ENCODE measurements at places on chromosomes 11 and 22.

- no peak for DNase-seq
Measured at GRCh38 chr11:86620891-86621521, 51.4 kb downstream of the ME3 start.

DNA sequence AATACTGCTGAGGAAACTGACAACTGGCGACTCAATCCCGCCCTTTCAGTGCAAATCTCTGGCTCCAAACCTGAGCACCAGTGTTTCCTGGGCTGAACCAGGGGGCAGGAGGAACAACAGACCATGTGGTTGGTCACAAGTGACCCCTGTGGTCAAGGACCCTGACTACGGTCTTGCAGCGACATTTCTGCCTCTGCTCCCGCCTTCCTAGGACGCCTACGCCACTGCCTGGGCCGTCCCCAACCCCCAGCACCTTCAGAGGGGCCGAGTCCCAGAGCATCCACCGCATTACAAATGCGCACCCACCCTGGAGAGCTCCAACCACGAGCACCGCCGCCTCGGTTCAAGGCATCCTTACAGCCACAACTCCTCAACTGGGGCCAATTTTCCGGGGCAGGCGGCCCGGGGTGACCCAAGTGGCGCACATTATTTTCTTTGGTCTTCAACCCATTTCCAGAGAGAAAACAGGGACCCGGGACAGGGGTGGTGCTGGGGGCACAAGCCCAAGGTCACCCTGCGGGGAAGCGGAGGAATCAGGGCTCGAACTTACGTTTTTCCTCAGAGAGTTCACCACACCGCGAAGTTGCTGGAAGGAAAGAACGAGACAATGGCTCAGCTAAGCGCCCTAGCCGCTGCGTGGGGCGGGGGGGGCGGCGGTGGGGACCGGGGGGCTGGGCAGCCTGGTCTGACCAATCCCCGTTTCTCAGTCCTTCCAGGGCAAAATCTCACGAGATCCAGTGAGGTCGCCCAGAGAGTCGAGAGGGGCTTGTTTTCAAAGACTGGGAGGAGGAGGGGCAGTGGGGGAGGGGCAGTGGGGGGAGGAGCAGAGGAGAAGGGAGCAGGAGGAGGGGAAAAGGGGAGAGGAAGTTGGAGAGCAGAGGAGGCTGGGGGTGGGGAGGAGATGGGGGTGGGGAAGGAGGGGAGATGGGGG is 1.8 kb downstream of the PRAME start:
- no peak for DNase-seq

- peak; percentile 40 for DNase-seq
Measured at GRCh38 chr11:14578541-14578956, 58.4 kb upstream of the PSMA1 start.

DNA sequence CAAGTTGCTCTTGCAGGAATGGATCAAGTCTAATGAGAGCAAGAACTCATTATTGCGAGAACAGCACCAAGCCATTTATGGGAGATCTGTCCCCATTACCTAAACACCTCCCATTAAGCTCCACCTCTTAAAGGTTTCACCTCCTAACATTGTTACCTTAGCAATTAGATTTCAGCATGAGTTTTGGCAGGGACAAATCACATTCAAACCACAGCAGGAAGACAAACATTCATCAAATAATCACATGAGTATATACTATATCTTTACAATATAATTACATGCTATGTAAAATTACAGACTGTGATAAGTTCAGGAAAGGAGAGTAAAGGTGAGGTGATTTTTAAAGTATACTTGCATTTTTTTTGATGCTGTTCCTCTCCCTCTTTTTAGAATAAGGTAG is 6.6 kb upstream of the TEAD1 start:
- no peak for DNase-seq

DNA sequence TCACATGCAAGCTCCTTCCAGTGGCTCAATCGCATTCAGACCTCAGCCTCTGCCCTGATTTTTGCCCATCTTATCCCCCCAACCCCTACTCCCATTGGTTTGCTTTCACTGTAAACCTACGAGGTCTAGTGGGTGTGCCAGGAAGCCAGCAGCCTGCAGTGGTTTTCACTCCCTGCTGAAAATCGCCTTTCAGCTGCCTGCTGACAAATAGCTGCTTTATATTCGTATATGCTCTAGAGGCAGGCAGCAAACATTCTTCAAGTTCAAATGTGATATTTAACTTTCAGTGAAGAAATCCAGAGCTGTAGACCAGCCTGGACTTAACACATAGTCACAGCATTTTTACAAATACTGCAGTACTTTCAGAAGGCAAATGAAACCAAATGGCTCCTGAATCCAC is 92.8 kb upstream of the APOA1 start:
- DNase-seq, result no peak

GRCh38 chr22:20782596-20783299 is 8.8 kb downstream of the SERPIND1 start:
- no peak for DNase-seq

GRCh38 chr22:38744981-38745380 is 10.8 kb downstream of the SUN2 start:
- no peak for DNase-seq

DNA sequence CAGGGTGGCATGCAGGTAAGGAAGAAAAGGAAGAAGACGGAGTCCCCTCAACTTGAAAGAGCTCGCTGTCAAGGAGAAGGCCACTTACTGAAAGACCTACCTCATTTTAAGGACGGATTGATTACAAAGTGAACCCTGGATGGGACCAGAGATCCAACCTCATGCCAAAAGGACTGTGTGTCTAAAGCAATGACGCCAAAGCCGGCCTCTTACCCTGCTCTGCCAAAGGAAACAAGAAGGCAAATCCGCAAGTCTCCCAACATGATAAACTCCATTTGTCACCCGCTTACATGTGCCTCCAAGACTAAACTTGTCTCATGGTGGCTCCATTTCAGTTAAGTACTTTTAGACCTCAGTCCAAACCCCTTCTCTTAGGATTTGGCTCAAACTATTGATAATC is 148.7 kb upstream of the MTMR2 start:
- DNase-seq, result no peak

GRCh38 chr11:10294290-10294953 is 403 bp upstream of the SBF2 start:
- no peak for DNase-seq

DNA sequence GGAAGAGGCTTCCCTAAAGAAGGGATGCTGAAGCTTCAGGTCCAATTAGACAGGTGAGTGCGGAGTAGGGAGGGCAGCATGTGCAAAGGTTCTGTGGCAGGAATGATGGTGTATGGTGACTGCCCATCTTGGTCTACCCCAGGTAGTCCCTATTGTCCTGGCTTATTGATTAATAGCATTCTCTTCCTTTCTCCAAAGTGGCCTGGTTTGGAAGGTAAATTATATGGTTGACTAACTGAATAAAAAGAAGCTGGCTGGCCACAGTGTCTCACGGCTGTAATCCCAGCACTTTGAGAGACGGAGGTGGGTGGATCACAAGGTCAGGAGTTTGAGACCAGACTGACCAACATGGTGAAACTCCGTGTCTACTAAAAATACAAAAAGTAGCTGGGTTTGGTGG is 230.5 kb downstream of the MIAT start:
- no peak for DNase-seq

- DNase-seq, result no peak
Measured at GRCh38 chr11:47387944-47388696, 9.8 kb upstream of the SPI1 start.

DNA sequence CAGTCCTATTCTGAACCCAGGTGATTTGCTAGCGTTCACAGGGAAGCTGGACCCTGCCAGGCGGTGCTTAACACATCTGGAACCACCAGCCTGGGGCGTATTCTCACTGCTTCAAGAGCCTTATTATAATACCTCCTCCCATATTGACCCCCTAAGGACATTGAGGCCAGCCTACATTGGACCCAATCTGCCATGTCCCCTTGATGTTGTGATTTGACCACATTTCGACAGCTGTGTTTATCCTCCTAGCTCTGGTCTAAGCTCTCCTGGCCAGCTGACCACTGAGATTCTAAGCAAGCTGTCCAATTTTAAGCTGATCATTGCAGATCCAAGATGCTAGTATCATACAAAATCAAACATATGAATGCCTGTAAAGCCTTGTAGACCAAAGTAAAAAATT is 148.1 kb upstream of the BLID start:
- DNase-seq, result no peak

DNA sequence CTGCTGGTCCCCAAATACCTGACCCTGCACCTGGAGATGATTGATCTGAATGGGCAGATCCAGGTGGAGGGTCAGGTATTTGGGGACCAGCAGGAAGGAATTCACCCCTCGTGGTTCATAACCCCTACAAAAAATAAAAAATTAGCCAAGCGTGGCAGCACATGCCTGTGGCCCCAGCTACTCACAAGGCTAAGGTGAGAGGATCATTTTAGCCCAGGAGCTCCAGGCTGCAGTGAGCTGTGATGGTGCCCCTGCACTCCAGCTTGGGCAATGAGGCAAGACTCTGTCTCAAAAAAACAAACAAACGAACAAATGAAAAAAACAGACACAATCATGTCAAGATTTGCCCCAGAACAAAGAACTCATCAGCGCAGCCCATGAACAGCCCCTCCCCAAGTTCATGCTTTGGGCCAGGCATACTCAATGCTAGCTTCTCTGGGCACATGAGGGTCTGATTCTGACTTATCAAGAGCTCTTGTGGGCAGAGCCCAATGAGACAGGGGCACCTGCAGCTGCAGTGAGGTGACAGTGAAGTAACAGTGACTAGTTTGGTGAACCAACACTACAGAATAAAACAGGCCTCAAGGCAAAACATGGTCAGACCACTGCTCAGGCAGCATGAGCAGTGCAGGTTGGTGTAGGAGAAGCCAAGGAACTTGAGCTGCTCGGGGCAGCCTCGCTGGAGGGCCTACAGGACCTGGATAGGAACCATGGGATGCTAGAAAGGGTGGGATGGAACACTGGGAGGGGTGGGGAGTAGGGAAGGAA is 10.2 kb upstream of the FCHSD2 start:
- DNase-seq, result no peak

DNA sequence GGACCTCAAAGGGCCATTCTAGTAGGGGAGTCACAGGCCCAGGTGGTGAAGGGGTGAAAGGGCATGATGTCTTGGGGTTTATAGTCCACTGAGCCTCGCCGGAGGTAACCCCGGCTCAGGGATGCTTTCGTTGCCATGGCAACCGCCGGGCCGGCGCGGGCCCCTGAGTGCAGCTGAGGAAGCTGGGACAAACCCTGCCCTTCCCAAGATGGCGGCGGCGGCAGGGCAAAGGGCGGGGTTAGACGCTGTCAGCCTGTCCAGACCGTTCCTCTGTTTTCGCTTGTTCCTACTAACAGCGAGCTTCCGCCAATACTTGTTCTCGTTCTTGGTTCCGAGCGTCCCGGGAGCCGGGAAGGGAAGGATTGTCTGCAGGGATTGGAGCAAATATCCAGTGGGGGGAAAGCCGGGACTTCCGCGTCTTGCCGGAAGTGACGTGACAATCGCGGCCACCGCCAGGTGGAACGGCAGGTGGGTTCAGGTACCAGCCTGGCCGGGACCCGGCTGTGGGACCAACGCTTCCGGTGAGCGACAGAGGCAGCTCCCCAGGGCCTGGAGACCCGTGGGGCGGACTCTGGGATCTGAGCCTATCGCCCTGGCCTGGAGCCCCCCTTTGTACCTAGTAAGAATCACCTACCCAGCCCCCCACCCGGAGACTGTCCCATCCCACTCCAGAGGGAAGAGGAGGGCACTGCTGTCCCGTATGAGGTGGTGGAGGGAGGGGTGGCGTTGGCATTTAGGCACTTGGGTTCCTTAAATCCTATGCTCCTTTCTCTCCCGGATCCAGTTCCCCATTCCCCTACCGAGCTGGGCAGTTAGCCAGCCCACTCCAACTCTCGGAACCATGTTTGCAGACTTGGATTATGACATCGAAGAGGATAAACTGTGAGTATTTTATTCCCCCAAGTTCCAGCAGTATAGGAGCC is at the start of gene PICK1:
TSS of gene PICK1 (plus strand) at position 436 of the 923 bp plus-strand sequence. CDS start at position 842, 406 bp downstream.
- peak; percentile 53 for DNase-seq
